ENCODE measurements at places on chromosomes 1 and 21.

DNA sequence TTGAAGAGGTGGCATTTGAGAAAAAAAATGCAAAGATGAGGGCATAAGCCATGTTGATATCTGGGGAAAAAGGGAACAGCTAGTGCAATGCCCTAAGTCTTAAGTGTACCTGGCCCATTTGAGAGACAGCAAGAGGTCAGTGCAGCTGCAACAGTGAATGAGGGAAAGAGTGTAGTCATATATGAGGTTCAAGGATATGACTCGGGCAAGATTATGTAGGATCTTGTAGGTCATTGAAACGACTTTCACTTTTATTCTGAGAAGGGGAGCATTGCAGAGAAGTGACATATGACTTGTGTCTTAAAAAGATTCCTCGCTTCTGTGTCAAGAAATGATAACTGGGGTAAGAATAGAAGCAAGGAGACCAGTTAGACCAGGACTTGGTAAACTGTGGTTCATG lies 31.0 kb downstream of the NTMT2 start:
- DNase-seq = no peak

DNA sequence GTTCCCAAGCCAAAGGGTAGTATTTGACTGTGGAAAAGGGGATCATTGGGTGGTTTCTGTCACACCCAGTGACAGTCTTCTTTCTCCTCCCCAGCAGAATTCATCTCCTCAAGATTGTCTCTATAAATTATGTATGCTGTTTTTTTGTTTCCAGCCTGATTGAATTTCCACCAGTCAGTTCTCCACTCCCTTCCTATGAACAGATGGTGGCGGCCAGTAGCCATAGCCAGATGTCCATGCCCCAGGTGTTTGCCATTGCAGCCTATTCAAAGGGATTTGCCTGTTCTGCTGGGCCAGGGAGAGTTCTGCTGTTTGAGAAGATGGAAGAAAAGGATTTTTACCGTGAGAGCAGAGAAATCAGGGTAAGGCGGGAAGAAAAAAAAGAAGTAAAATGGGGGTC lies 12.9 kb downstream of the CFAP57 start:
- no peak for DNase-seq

DNA sequence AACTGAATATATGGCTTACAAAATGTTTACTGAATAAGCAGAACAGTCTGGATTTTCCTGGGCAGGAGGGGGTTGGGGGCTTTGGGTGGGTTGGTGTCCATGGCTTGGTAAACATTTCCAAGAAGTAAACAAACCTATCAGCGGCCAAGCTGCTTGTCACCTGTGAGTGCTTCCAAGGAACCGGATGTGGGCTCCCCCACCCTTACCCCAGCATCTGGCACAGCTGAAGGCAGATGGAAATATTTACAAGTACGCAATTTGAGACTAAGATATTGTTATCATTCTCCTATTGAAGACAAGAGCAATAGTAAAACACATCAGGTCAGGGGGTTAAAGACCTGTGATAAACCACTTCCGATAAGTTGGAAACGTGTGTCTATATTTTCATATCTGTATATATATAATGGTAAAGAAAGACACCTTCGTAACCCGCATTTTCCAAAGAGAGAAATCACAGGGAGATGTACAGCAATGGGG lies at the start of gene CLCA1:
Gene CLCA1, plus strand, starts transcription at position 427 of the 477 bp plus-strand sequence. Its CDS starts 45 bp downstream, at position 472.
- no peak for DNase-seq

DNA sequence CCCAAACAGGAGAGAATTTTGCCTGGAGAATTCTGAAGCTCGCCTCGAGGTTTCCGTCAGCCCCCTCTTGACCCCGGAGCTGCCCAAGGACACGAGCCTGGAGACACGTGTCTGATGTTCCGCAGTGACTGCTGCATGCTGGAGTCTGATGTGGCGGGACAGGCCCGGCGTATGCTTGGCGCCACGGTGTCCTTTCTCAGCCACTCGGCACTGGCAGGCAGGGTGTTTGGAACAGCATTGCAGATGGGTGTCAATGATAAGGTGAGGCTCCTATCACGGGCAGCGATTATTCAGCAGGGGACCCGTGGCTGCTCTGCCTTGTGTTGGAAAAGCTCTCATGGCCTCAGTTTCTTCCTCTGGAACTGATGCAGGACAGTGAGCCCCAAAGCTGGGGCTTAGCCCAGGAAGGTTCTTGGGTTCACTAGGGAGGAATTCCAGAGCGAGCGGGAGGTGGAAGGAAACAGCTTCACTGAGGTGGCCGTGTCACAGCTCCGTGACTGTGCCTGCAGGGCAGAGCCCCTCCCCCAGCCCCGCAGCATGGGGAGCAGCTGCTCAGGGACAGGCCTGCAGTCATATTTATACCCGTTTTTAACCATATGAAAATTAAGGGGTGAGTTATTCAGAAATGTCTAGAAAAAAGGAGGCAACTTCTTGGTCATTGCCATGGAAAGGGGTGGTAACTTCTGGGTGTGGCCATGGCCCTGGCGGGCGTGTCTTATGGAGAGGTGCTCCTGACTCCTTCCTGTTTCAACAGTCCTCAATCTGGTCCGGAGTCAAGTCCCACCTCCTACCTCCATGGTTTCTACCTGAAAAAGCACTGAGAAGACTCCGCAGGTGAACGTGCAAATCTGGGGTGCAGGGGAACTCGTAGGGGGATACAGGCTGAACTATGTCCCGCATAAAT lies 123.4 kb downstream of the SIK1 start:
- no peak for DNase-seq

- no peak for DNase-seq
Measured at GRCh38 chr1:172003766-172004530, 162.7 kb downstream of the DNM3 start.

DNA sequence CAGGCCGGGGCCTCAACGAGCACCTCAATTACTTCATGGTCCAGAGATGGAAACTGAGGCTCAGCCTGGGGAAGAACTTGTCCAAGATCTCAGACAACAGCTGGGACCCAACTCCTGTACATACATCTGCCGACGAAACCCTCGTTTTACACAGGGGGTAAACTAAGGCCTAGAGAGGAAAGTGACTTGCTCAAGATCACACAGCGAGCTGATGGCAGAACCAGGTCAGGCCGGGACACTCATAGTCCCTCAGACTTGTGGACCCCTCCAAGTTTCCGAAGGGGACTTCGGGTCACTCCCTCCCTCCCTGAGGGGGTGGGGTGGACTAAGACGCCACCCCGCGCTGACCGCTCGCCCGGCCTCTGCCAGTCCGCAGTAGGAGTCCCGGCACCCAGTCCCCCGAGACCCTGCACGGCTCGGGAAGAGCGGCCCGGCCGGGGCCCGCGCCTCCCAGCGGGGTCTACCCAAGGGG lies 430 bp downstream of the WASF2 start:
- no peak for DNase-seq

GRCh38 chr1:198846556-198846955 lies 207.7 kb downstream of the PTPRC start:
- no peak for DNase-seq

DNA sequence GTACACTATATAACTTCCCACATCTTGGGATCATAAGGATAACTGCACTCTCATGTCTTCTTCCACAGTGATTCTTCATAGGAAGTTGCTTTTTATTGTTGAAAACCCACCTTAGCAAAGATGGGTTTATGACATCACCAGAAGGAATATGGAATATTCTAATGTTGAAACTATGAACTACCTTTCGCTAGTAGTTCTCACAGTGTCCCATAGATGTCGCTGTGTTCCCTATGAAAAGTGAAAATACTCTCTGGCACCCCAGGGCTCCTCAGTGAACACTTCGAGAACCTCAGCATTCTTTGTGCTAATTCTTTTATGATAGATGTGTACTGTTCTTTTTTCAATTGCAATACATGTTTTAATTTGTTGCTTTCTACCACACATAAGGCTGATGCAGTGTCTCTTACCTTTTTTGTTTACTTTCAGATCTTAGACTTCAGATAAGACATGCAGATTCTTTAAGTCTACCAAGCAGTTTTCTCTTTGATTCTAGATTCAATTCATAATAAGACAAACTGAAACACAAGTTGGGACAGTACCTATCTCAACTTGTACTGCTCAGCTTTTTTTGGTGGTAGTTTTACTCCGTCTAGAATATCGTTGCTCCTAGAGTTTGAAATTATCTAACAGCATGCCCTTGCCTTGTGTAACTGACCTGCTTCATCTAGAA lies 90.8 kb downstream of the GTF2B start:
- peak; percentile 17 for DNase-seq

DNA sequence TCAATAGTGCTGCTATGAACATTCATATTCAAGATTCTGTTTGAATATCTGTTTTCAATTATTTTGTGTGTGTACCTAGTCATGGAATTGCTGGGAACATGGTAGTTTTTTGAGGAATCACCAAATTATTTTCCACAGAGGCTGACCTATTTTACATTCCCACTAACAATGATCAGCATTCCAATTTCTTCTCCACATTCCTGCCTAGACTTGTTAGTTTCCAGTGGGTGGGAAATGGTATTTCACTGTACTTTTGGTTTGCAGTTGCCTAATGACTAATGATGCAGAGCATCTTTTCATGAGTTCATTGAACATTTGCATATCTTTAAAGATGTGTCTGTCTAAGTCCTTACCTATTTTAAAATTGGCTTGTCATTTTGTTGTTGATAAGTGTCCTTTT lies 1182.6 kb upstream of the B3GALT2 start:
- no peak for DNase-seq

- DNase-seq = no peak
Measured at GRCh38 chr1:95023399-95024043, 49.2 kb downstream of the ALG14 start.

DNA sequence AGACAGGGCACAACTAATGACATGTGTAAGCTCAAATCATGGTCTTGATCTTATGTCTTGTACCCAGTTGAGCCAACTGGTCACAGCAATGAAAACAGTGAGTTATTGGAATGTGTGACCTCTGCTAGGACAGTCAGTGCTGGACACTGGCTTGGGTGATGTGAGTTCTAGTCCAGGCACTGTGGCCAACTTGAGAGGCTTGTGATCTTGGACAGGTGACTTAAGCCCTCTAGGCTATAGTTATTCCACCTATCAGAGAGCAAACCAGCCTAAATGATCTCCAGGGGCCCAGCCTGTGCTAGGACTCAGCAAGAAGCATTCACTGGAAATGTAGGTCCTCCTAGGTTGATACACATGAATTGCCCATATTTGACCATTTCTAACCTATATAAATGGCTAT lies 1.1 kb downstream of the KCNE2 start:
- DNase-seq = no peak

- DNase-seq = no peak
Measured at GRCh38 chr1:220380885-220381284, 108.6 kb upstream of the RAB3GAP2 start.

DNA sequence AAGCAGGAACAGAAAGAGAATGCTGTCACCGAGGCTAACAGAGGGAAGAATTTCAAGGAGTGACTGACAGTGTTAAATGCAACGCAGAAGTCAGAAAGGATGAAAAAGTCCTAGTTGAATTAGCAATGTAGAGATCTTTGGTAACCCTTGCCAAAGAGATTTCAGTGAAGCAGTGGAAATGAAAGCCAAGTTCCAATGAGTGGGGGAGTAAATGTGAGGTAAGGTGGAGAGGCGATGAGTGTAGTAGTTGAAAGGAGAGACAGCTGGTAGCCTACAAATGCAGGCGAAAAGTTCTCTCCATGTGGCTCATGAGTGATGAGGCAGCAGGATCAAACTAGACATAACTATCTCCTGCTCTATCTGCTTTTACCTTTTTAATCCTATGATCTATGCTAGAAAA lies 74.6 kb upstream of the IPO9 start:
- DNase-seq = no peak
